ENCODE measurements at places on chromosomes 7 and 10. TPM values are rescaled to one million over a fixed set of nuclear protein-coding genes. Genes with fewer than 3 reads are reported as not detected.

RBP4 gene
- 14.5 TPM for total RNA-seq

TRDMT1 gene
- total RNA-seq = 7.8 TPM

COL26A1 gene
- total RNA-seq = 10.8 TPM

- H3K36me3 ChIP-seq = no peaks in the 10 kb centered on the region
- DNase-seq = no peak
- H3K27ac ChIP-seq = no peak overlapping the region
- H3K27me3 ChIP-seq = no peaks in the 10 kb centered on the region
- no peak overlapping the region for H3K4me3 ChIP-seq
- H3K4me1 ChIP-seq = no peaks in the 10 kb centered on the region
Measured at GRCh38 chr7:41738336-41738735, 35.4 kb upstream of the INHBA start.

- H3K4me3 ChIP-seq = no peak overlapping the region
- H3K4me1 ChIP-seq = no peaks in the 10 kb centered on the region
- H3K27ac ChIP-seq = no peak overlapping the region
- no peaks in the 10 kb centered on the region for H3K27me3 ChIP-seq
Measured at GRCh38 chr7:85997515-85997914, 646.2 kb upstream of the GRM3 start.

GRCh38 chr7:94045581-94045980 is 41.4 kb upstream of the BET1 start:
- H3K4me3 ChIP-seq = no peak overlapping the region
- no peaks in the 10 kb centered on the region for H3K27me3 ChIP-seq
- H3K4me1 ChIP-seq = no peaks in the 10 kb centered on the region
- H3K27ac ChIP-seq = no peak overlapping the region
- DNase-seq = no peak

DNA sequence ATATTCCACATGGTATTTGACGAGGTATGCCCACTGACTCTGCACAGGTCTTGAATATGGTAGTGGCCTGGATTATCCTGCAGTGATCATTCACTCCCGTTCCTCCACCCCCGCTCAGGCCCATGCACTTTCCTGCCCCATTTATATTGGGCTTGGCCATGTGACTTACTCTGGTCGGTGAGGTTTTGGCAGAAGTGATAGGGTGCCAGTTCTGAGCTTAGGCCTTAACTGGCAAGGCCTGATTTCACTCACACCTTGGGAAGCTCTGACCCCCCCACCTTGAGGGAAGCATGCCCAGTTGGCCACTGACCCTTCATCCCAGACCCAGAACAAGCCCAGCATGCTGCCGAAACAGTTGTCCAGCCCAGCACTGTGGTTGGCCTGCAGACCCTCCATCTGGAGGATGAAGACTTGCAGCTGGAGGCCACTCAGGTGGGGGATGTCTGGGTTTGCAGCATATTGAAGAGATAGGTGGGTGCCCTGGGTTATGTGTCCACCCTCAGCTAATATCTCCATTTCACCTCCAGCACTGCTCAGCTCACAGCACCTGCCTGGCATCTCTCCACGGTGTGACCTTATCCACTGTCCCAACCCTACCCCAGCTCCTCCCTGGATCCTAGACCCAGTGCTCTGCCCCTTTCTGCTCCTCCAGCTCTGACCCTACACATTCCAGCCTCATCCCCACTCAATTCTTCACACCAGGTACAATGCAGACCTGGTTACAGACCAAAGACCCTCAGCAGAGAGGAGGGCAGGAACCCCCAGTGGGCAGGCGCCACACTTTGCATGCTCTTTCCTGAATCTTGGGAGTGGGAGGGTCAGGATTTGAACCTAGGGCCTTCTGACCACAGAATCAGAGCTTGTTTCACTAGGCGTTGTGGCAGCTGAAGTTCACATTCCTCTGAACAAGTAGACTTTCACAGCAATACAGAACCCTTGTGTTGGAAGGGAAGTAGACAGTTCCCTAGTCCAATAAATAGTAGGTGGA is 138.1 kb upstream of the CHST15 start:
- H3K36me3 ChIP-seq = no peaks in the 10 kb centered on the region
- DNase-seq = no peak
- H3K27ac ChIP-seq = no peak overlapping the region
- H3K4me1 ChIP-seq = peaks cover 8% of the 10 kb centered on the region

DNA sequence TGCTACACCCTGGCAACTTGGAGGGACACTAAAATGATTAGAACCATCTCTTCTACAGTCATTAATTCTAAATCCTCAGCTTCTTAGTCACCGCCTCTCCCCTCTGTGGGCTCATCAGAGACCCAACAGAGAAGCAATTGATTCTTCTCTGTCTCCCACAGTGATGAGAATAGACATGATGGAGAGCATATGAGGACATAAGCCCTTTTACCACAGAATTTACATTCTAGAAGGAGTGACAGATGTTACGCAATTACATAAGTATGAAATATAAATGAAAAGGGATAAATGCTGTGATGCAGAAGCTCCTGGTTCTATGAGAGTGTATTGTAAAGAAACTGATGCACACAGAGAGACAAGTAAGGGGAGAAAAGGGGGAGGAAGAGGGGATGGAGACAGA is 18.1 kb upstream of the ABCB5 start:
- DNase-seq = no peak
- no peak overlapping the region for H3K27ac ChIP-seq
- no peaks in the 10 kb centered on the region for H3K27me3 ChIP-seq
- H3K36me3 ChIP-seq = no peaks in the 10 kb centered on the region

GRCh38 chr7:81433206-81433605 is 336.6 kb downstream of the HGF start:
- no peaks in the 10 kb centered on the region for H3K27me3 ChIP-seq
- no peaks in the 10 kb centered on the region for H3K36me3 ChIP-seq
- H3K4me1 ChIP-seq = no peaks in the 10 kb centered on the region
- DNase-seq = no peak
- H3K27ac ChIP-seq = no peak overlapping the region
- H3K4me3 ChIP-seq = no peak overlapping the region
